ENCODE measurements at places on chromosomes 16 and 17.

DNA sequence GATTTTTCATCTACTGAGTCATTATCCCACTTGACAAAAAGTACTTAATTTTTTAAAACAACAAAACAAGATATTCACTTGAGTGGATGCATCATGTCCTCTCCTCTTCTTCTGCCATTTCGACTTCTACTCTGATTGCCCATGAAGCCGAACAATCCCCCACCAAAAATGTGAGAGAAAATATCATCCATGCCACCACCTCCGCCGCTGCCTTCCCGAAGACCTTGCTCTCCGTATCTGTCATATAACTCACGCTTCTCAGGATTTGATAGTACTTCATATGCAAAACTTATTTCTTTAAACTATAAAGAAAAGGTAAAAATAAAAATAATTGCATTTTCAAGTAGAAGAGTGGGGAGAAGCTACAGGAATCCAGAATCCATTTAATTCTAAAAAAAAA, 2.2 kb downstream of the DNAJA2 start:
- no peak for DNase-seq

- DNase-seq: peak; percentile 50
Measured at GRCh38 chr17:45093444-45094110, 32.5 kb downstream of the NMT1 start.

DNA sequence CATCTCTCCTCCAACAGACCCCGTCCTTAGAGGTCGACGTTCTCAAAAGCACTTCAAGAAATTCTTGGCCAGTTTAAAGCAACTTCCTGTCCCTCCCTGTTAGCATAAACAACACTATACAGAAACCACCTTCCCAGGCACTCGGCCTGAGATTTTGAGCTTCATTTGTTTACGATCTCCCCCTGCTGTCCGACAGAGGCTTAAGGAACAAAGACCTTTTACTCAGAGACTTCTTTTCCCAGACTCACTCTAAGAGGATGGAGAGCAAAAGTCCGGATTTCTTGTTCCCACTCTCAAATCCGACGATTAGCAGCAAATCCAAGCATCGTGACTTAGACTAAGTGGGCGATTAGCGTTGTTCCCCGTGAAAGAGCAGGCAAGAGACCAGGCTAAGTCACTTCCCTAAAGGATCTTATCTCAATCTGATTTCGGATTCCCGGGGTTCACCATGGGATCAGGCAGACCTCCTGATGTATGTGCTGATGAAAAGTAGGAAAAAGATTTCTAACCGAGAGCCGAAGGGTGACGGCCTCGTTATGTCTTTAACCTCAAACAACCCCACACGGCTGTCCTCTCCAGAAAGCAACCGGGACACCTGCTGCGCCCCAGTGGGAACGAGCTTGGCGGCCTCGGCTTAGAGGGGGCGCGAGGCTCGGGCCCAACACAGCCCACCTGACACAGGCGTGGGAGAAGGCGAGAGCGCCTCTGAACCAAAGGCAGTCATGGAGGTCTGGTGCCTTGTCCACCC, 598 bp downstream of the INPP5K start:
- peak; percentile 96 for DNase-seq

GRCh38 chr16:50584033-50584722, 36.0 kb downstream of the NKD1 start:
- DNase-seq: no peak

Data from choroid plexus epithelial cell (primary cell).